Suppressor macrophage treated with lipopolysaccharide for 4 hours (primary cell): ENCODE measurements at places on chromosomes 5 and 9.

GRCh38 chr9:91555132-91555531, 131.5 kb upstream of the NFIL3 start:
- DNase-seq = no peak

GRCh38 chr9:137319739-137320551, 17.9 kb upstream of the NRARP start:
- no peak for DNase-seq

- DNase-seq = no peak
These were observed 152.1 kb downstream of the EFNA5 start for GRCh38 chr5:107518616-107519015.

DNA sequence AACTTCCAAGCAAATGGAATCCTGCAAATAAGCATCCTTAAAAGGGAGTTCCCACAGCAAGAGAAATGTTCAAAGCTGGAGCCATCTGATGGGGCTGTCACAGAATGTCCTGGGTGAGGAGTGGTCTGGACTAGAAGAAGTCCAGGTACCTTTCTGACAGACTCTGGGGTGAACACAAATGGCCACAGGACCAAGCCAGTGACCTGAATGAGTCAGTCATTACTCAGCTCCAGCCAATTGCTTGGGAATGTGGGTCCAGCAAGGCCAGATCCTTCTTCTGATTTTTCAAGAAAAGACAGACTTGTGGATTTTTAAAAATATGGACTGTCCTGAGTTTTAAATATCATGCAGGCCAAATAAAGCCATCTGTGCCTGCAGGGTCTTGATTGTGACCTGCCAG, 30.1 kb downstream of the GALNT10 start:
- DNase-seq = no peak

DNA sequence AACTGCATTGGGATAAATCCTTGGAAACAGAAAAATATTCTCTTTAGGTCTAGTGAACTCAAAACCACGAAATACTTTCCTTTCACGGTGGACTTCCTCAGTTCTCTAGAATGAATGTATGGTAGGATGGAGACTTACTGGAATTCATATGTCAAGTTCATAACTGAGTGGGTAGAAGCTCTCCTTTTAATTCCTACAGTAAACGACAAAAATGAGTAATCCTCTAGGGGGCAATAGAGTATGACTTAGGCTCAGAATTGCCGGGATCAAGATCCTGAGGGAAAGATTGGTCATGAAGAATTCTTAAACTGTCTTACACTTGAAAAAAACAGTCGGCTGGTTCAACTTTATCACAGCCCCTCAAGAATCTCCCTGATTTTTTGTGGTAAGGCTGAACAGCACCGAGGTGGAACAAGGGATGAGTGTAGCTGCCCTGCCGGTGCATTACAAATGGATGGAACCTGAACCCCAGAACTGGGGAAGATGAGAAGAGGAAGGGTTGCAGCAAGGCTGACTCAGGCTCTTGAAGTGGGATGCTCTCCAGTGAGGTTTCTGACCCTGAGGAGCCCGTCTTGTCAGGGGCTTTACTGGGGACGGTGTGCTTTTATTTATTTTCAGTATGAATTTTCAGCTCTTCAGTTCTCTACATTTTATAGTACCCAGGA, 14.0 kb upstream of the LOX start:
- peak; percentile 6 for DNase-seq

DNA sequence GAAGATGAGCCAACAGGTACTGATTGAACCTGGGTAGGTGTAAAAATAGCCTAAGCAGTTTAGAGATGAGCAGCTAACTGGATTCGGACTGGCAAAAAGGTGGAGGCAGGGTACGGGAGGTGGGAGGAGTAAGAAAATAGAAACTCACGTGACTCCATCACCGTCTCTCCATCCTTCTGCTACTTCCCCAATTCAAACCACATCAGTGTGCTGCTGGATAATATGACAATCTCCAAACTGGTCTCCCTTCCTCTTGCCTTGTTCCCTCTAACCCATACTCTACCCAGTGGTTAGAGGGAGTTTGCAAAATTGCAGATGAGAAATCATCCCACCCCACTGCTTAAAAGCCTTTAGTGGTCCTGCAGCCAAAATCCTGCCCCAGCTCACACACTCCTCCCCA, 42.7 kb downstream of the RIGI start:
- no peak for DNase-seq

GRCh38 chr5:138844812-138845513, 30.2 kb downstream of the LRRTM2 start:
- no peak for DNase-seq

GRCh38 chr5:178287091-178287790, 54.6 kb upstream of the PHYKPL start:
- DNase-seq = no peak

- DNase-seq = no peak
These were observed 96.3 kb downstream of the ARSB start for GRCh38 chr5:78888580-78889368.

DNA sequence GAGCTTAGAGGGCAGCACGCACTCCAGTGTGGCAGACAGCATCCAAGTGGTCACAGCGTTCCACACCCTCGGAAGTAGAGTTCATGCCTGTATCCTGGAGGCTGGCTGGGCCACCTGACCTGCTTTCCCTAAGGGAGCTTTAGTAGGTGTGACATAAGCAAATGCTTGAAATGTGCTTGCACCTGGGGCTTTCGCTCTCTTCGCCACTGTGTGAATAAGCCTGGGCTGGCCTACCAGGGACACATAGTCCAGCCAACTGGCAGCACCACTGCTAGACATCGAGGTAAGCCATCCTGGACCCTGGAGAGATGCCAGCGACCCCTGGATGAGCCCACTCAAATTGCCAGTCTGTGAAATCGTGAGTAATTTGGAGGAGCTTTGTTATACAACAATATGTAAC, 24.9 kb upstream of the IRX4 start:
- no peak for DNase-seq

DNA sequence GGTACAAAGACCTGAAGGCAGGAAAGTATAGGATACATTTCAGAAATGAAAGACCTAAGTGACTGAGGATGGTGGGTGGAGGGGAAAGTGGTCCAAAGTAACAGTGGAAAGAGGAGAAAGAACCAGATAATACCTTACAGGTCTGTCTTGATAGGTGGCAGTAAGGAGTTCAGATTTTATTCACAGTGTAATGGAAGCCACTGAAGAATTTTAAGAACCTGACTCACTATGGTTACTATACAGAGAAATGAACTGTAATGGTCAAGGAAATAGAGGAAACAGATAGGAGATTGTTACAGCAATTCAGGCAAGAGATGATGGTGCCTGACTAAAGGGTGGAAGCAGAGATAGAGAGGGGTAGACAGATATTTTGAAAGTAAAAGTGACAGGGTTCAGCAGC, 46.5 kb downstream of the EPB41L4A start:
- no peak for DNase-seq

DNA sequence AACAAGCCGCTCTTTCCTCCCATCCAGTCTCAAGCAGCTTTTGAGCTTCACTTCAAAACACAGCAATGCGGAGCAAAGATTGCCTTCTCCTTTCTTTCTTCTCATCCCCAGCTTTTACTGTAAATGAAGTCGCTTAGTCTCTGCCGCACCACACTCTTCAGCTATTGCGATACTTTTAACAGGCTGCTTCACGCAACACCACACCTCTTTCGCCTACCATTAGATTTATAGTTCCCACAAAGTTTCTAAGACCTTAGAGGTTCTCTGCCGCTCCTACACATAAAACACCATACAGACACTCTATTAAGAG, 711 bp downstream of the PGGT1B start:
- no peak for DNase-seq

- no peak for DNase-seq
These were observed 143.4 kb downstream of the GDNF start for GRCh38 chr5:37696190-37697021.

DNA sequence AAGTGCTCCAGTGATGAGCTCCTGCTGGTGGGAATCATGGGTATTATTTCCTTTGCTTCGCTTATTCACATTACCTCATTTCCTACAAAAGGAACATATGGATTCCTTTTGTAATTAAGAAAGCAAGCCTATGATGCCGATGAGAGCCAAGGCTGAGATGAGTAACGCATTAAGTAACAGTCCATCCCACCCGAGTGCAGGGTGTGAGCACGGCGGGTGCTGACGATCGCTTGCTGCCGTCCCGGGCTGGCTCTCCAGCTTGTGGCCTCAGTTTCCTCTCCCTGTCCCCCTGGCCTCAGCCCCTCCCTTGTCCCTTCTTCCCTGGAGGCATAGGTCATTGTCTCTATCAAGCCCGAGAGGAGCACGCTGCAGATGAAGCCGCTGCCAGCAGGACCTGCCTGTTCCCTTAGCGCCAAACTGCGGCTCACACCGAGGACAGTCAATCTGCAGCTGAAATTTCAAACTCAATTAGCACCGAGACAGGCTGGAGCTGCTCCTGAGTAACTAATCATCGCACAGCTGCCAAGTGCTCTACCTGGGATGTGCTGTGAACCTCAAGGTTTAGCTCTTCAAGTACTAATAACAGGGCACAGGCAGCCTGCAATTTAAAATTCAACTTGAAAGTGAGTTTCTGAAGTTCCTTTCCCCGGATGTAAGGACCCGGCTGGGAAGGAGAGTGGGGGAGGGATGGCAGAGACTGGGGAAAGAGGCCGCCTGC, 115.2 kb upstream of the RAPGEF1 start:
- no peak for DNase-seq

- DNase-seq = peak; percentile 16
These were observed at the start of gene S100Z for GRCh38 chr5:76849419-76850291. TSS of gene S100Z (plus strand) at chr5:76850014. CDS start at chr5:76875360, 25,346 bp downstream.
